Right lung (tissue), 10 donors: ENCODE measurements at places on chromosomes 5 and 9. TPM values are rescaled to one million over a fixed set of nuclear protein-coding genes. Genes with fewer than 3 reads are reported as not detected.

GRCh38 chr5:170097934-170098333, 7.8 kb upstream of the FOXI1 start:
- no peak for DNase-seq

Gene LHX6
- polyA plus RNA-seq: 21.4 TPM

Gene TMEM171
- 0.12 TPM for polyA plus RNA-seq

GRCh38 chr5:54150841-54151240, 159.5 kb downstream of the ARL15 start:
- no peak for DNase-seq

DNA sequence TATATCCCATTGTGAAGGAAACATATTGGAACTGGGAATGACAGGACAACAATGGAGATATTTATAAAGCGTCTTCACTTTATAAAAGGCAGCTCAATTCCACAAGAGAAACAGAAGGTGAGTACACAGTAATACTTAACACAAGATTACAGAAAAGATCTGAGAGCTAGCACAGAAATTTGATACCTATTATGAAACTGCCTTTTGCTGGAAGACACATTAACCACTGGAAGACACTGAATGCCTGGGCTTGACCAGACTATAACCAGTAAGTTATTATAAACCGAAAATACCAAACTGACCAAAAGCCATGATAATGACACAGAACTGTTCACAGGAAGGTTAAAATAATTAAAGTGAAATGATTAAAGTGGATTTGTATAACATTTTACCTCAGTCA, 195.4 kb downstream of the NR2F1-AS1 start:
- no peak for DNase-seq

GRCh38 chr5:75668977-75669689, 48.1 kb downstream of the POC5 start:
- DNase-seq: no peak

Gene IRX2
- polyA plus RNA-seq: 68.5 TPM

Gene MYOZ3
- 11.2 TPM for polyA plus RNA-seq

DNA sequence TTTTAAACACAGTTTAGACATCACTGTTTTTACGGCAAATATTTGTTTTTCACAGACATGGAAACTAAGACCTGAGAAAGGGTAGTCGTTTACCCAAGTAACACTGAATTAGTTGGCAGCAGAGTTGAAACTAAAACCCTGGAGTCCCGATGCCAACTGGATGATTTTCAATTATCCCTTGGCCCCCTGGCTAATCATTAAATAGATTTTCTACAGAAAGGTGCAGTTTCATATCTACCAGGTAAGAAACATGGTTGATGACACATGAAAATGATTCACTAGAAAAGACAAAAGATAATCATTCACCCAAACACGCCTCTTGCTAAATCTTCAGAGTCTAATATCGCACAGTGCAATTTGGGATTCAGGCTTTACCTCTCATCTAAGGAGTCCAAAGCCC, 136.9 kb downstream of the SEMA5A start:
- no peak for DNase-seq
